Coronary artery (tissue), 2 donors: ENCODE measurements at places on chromosomes 6 and 20.

DNA sequence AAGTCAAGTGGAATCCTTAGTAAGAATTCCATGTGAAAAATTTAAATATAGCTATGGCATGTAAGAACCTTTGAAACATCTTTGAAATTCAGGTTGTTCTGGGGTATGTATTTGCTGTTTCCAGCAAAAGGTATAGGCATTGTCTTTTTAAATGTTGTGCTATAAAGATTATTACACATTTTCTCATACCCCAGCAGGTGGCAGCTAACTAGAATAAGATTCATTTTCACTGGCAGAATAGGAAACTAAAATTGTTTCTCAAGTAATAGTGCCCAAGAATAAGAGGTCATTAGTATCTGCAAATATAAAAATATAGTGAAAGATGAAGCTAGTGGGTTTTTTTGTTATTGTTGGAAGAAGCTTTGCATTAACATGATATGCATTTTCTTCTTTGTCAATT lies 1.8 kb downstream of the GRIK2 start:
- no peak for DNase-seq

DNA sequence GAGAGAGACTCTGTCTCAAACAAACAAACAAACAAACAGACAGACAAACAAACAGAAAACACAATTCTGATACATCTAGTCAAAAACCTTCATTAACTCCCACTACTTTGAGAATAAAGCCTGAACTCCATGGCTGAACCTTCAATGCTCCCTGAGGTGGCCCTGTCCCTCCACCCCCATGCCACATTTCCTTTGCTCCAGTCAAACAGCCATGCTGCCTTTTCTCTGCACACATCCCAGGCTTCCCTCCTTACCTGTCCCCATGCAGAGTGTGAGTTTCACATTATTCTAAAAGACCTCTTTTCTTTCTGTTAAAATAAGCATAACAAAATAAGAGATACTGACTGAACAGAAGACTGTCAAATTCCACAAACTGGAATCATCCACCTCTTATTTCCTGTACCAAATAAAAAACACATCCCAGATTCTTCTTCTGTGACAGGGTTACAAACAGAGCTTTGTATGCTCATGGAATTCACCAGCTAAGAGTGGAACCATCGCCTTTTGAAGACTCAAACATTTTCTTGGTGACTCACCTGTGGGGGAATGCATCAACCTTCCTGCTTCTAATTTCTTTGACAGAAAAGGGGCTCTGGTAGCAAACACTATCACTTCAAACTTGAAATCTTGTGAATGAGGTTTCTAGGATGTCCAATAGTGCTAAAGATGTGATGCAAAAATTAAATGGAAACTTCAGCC lies 71.0 kb upstream of the SLC22A16 start:
- DNase-seq, result no peak

DNA sequence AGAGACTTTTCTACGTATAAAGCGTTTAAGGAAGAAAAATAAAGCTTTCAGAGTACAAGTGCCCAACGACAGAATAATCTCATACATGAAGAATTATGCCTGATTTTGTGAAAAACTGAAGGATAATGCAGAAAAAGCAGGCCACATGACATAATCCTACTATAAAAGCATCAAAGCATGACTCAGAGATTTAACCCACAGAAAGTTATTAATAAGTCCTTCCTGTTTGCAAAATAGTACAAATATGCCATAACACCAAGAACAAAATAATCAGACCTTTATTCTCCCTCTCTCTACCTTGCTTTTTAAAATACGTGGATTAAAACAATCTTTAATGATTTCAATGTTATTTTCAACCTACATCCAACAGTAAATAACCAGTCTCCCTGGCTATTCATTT lies 118.6 kb upstream of the BCLAF1 start:
- no peak for DNase-seq

DNA sequence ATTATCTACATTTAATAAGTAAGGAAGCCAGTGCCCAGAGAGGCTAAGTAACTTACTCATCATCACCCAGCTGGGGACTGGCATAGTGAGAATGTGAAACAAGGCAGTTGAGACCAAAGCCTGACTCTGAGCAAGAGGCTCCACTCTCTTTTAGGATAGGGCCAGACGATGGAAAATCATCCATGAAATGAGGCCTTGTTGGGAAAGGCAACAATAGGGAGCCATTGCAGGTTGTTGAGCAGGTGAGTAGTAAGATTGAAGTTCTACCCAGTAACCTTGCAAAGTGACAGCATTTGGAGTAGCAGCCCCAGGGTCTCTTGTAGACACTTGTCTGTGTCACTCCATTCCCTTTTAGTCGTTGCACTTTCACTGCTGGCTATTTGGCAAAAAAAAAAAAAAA lies 2.5 kb upstream of the CPNE5 start:
- DNase-seq, result no peak

DNA sequence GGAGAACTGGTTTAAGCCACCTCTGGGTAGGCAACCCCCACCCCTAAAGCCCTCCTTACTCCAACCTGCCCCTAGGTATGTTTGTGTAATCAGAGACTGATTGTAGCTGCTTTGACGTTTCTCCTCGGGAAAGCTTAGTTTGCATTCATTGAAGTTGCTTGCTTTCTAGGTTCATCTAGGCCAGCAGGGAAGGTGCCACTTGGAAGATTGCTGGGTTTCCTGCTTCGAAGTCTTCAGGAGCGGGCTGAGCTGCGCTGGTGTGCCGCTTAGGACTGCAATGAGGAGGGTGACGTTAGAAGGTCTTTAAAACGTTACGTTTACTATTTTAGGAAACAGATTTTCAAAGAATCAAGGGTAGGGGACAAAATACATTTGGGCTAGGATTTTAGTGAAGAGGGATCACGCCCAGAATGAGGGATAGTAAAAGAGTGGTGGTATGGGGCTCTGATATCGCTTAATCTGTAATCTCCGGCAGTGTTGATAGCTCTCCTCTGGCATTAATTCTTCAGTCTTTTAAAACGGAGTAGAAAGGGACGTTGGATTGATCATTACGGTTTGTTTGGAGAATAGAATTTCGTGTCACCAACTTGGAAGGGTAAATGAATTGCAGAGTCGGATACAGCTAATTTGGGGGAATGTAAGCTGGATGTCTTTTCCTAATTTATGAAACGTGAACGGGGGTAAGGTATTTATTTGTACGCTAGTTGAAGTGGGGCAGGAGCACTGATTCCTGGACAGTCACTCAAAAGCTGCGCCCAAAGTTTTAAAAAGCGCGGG lies 92.6 kb upstream of the PRDM1 start:
- DNase-seq, result no peak

DNA sequence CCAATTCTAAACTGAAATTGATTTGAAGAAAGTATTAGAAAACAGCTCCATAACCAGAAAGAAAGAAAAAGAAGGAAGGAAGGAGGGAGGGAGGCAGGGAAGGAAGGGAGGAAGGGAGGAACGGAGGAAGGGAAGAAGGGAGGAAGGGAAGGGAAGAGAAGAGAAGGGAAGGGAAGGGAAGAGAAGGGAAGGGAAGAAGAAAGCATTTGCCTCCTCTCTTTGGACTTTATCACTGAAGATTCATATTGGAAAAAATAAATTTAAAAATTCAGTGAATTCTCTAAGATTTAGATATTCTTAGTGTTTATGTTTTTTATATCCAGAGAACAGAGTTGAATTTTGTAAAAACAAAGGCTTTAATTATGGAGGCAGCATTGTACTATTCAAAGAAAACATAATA lies 68.5 kb upstream of the NXT1 start:
- no peak for DNase-seq

DNA sequence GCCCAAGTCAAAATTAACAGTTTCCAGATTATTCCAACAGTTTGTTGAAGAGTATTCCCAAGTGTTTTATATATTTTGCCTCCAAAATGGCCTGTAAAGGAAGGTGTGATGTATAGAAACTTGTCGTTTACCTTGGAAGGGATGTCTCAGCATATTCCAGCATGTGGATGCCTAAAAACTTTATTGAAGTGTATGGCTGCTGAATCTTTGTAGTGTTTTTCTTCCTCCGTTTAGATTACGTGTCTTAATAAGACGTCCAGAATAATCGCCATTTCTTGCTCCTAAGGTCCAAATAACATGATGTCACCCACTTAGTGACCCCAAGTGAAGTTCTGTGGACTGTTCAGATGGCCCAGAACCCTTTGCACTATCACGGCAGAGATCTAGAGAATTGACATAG lies 18.0 kb upstream of the SF3B5 start:
- no peak for DNase-seq

DNA sequence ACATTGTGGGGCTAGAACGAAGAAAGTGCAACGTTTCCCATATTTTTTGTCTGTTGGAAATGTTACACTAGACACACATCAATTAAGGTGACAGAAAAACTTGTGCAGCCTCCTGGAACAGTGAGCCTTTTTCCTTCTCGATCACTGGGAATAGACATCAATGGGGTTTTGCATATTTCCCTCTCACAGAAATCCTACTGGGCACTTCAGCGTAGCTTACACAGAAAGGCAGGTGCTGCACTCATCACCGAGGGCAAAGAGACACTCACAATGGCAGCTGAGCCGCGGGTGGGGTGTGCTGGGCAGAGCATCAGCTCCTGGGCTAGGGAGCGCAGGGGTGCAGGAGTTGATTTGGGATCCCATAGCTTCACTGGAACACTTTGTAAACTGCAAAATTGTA lies 64.5 kb downstream of the THBS2 start:
- no peak for DNase-seq

DNA sequence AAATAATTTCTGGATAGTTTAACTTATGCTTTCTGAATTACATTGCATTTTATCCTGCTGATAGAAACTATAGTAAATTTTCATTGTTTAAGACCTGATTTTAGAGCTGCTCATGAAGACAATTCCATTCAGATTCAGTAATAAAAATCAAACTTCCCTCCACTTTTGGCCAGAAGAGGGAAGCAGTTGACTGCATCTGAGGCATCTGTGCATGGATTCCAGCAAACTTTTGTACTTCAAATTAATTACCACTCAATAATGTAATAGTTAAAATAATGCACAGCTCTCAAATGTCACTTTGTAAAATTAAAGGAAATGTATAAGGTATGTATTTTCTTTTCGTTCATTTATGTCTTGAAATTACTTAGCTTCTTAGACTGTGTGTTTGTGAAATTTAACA lies 64.2 kb upstream of the SLC35B3 start:
- DNase-seq, result no peak

GRCh38 chr6:63514488-63515173 lies 57.6 kb upstream of the LOC128125822 start:
- no peak for DNase-seq

GRCh38 chr6:157038610-157039009 lies 261.4 kb downstream of the ARID1B start:
- DNase-seq, result no peak

DNA sequence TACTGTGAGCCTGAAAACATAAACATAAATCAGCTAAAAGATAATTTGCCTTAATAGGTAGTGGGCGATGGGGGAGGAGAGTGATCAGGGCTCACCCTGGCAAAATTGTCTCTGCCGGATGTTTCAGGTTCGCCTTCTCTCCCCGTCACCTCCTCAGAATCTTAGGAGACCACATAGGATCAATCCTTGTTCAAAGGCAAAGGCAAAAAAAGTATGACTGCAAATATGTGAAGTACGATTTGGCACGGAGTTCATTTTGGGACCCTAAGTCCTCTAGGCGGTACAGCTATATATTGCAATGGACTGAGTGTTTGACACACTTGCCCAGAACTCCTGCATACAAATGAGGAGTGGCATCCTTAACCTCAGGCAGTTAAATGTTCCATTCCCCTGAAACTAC lies 649.2 kb upstream of the FLRT3 start:
- DNase-seq, result no peak

- DNase-seq, result peak; percentile 46
Observed at GRCh38 chr6:43942616-43943015, 172.6 kb downstream of the VEGFA start.

GRCh38 chr6:38182426-38182825 lies 362.9 kb downstream of the ZFAND3 start:
- DNase-seq, result peak; percentile 64

DNA sequence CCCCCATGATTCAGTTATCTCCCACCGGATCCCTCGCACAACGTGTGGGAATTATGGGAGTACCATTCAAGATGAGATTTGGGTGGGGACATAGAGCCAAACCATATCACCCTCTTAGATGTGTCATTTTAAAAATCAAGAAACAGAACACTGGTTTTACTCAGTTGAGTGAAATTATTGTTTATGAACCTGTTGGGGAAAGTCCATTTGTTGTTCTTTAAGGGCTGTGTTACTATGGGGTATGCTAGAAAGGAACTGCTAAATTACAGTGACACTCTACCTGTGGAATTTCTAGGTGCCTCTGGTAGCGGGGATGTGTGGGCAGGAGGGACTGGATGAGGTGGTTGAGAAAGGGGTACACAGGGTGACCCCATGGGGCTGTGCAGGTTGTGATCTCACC lies 28.9 kb downstream of the STX11 start:
- no peak for DNase-seq

GRCh38 chr6:102986086-102986485 lies 1592.6 kb downstream of the GRIK2 start:
- DNase-seq, result no peak

- DNase-seq, result no peak
Observed at GRCh38 chr6:139600343-139600742, 225.9 kb upstream of the CITED2 start.

GRCh38 chr6:137044366-137045221 lies at the start of gene IL20RA:
Gene IL20RA, minus strand, starts transcription at chr6:137044965. Its CDS starts 237 bp downstream, at chr6:137044728.
- no peak for DNase-seq

- peak; percentile 29 for DNase-seq
Observed at GRCh38 chr20:49701241-49701790, 12.4 kb downstream of the B4GALT5 start.

DNA sequence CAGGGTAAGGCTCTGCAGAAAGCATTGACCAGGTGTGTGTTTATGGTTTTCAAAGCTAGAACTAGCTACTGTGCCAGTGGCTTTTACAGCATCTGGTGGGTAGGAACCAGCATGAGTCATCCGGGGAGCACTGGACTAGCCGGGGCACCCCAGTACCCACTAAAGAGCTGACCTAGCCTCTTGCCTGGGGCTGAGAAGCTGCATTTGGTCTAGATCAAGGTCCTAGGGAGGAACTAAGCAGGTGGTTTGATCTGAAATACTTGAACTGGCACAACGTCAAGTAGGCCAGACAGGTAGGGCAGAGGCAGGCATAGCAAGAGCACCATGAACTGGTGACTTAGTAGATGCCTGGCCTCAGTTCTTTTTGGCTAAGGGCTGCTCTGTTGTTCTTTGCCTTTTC lies 109.8 kb upstream of the PTPRK start:
- no peak for DNase-seq

DNA sequence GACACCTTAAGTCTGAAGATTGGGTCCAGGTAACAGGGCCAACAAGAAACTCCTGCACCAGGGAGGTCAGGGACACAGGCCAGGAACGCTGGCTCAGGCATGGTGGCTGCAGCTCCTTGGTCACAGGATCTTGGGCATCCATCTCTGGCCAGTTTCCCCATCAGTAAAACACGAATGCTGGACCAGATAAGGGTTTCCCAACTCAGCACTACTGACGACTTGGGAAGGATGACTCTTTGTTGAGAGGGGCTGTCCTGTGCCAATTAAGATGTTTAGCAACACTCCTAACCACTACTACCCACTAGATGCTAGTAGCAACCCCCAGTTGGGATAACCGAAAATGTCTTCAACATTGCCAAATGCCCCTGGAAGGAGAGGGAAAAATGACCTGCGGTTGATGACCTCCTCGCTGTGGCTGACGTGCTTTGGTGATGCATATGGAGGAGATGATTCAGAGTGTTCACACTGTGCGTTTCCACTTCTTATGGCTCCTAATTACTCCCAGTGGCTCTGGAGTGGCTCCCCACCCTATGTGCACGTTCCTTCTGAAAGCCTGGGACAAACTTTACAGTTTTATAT lies 261.9 kb downstream of the CDH26 start:
- no peak for DNase-seq
